ENCODE measurements at places on chromosomes 3 and 15.
A peak's percentile ranks its signal among the peaks of the same experiment; 100 is the strongest.

DNA sequence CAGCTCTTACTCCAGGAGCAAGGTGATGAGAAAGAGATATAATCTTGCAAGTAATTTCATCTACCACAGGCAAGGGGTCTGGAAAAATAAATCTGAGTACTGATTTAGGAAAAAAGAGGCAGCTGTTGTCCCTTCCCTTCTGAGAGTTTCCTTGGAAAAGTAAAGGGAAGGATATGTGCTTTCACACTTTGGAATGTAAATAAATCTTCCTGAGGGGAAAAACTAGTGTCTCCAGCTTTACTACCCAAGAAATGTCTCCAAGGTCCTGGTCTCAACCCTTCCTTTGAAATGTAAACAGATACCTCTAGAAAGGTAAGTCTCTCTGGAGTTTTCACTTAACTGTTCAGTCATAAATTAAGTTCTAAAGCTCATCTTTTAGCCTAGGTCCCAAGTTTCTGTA is 102.6 kb downstream of the DPH6 start:
- DNase-seq = no peak

- no peak for DNase-seq
Observed at GRCh38 chr3:37224879-37225278, 50.5 kb upstream of the LRRFIP2 start.

DNA sequence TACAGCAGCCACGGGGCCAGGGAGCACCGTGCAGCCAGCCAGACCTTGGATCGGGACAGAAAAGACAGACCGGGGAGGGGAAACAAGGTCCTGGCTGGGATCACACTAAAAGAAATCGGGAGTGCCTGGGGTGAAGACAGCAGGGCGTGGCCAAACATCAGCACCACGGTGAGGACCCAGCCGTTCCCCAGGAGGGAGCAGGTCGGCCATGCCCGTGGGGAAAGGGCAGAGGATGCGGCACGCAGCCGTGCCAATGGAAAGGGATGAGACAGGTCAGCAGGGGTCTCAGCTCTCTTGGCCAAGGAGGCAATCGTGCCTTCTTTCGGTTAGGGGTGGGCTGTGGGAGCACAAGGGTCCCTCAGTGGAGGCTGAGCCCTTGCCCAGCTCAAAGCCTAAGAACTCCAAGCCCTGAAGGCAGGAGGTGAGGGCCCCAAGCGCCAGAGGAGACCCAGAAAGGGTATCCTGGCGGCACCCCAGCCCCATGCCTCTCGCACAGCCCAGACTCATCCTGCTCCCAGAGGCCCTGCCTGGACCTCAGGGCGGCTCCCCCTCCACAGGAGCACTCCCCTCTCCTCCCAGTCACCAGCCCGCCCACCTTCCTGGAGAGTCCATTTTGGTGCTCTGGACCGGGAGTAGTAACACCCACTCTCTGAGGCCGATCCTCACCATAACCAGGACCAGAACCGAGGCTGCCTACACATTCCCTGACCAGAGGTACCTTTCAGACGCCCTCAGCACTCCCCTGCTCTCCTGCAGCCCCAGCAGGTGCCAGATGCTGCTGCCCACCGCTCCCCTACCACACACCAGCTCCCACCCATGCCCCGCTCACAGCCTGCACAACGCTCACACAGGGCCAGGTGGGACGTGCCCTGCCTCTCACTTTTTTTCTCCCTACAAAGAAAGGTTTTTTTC is 23.2 kb upstream of the OCA2 start:
- no peak for DNase-seq

DNA sequence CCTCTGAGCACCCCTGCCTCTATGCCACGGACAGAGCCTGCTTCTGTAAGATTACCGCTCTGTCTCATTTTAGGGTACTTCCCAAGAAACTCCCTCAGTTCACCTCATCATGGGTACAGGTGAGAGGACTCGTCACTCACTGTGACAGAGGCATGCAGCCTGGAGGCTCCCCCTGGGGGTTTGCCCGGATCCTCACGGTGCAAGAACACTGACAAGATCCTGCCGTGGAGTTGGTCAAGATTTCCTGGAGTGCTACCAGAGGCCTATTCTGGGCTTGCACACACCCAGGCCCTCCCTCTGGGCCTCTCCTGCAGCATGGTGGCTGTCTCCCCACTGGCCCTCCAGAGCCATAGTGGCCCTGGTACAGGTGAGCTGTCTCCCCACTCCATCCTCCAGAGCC is 103.1 kb upstream of the TNIK start:
- DNase-seq = no peak

DNA sequence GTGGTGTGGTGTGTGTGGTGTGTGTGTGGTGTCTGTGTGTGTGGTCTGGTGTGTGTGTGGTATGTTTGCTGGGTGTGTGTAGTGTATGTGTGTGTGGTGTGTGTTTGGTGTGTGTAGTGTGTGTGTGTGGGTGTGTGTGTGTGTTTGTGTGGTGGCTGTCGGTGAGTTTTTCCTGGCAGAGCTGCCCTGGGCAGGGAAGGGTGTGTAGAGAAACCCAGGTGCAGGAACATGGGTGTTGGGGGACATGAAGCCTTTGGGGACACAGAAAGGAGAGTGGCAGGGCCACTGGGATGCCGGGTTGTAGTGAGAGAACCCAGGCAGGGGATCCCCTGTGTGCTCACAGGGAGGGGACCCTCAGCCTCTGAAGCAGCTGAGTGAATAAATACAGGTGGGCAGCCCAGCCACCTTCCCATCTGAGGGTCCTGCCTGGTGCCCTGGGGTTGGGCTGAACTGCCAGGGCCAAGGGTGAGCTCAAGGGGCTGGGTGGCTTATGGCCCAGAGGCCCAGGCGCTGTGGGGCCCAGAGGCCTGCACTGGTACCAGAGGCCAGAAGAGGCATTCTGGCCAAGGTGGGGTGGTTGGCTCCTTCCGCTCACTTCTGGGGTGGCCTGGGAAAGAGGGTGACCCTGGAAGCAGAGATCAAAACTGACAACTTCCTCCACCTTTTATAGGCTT is 48.5 kb upstream of the CTSH start:
- DNase-seq = no peak

DNA sequence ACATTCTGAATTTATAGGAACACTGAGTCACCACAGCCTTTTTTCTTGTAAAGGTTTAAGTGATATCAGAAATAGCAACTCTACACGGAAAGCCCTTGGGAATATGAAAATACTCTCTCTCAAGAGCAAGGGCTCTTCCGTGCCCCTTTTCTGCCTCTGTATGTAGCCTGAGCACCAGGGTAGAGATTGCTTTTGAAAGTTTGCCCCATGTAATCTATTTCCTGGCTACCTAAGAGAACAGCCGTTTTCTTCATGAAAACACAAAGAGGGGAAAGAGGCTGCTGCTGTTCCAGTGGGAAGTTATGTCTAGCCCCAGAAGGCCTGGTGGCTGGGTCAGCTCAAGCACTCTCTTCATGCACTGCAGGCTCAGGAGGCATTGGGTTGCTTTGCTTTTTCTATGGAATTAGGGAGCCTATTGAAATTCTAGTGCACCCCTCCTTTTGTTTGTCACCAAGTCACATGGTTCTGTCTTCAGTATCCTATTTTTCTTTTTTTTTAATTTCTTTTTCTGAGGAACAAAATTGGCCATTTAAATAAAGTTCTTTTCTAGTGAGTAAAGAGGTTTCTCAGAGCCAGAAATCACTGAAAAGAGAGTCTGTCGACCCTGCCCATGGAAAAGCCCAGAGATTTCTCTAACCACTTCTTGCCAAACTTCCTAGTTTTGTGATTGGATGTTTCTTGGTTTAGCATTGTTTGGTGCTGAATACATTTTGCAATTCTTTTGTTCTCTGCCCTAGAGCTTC is 39.5 kb downstream of the TIGIT start:
- peak; percentile 7 for DNase-seq

- no peak for DNase-seq
Observed at GRCh38 chr3:94896994-94897393, 834.1 kb downstream of the NSUN3 start.

- no peak for DNase-seq
Observed at GRCh38 chr3:142945023-142945422, 18.5 kb downstream of the PAQR9 start.

DNA sequence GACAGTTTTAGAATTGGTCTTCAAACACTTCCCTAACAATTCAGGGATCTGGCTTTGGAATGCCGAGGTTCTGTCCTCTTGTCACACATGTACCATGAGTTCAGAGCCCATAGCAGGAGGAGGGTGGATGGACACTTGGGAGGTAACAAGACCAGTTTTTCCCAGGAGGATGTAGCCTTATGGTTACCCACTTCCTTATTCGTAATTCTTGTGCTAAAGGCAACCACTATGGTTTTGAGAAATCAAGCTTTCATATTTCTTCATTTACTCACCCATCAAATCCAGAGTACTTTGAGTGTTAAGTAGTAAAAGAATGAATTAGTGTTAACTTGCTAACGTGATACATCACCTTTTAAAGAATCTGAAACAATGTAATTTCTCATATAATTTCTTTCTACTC is 479.6 kb upstream of the ALCAM start:
- DNase-seq = no peak

GRCh38 chr15:64197425-64197824 is 34.6 kb upstream of the PPIB start:
- no peak for DNase-seq

DNA sequence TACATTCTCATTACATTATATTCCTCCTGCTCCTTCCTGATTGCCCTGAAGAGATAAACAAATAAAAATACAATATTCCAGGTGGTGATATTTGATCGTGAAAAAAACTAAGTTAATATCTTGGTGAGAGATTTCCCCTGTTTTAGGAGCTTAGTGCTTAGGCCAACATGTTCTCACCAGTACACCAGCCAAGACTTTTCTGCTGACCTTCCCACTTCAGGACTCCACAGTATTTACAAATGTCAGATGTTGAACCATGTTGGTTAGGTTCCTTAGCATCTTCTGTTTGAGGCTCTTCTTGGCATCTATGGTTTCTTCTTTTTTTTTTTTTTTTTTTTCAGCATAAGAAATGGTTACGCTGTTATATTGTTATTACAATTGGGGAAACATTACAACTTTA is 247.0 kb downstream of the IL5RA start:
- no peak for DNase-seq

DNA sequence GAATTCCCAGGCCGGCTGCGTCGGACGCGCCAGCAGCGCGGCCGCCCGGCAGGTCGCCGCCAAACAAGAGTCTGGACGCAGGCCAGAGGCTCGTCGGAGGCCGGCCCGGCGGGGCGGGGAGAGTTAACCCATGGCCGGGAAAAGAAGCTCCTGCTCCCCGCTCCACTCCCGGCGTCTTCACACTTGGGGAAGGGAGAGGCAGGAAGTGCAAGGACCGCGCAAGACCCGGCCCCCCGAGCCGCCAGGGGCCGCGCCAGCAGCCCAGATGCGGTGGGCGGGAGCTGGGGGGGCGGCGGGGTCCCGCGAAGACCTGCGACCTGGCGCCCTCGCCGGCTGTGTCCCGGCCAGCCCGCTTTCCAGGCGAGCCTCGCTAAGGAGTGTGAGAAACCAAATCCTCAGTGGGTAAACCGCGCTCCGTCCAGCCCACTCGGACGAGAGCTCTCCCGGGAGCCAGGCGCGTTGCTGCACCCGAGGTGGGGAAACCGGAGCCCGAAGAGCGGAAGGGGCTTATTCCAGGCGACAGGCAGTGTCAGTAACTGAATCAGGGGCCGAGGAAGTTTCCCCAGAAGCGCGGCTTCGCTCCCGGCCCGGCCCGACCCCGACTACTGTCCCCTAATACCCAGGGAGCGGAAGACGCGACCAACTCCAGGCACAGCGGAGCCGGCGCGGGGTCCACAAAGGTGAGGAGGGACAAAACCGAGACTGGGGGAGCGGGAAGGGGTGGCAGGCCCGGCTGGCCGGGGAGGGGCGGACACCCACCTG is 721 bp downstream of the ADAMTS7 start:
- peak; percentile 50 for DNase-seq

DNA sequence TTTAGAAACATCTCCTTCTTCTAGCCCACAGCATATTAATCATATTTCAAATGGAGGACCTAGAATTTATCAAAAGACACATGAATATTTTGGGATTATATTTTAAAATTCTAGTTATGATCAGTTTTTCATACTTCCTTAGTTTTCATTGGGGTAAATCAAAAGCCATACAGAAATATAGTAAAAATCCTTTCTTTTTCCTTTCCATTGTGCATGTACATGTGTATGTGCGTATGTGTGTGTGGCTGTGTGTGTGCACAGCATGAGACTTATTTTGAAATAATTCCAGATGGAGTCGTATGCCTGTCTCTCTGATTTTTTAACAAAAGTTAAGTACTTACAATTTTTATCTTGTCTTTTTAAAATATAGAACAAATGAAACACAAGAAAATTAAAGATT is 94.5 kb downstream of the ARPP21 start:
- DNase-seq = no peak

DNA sequence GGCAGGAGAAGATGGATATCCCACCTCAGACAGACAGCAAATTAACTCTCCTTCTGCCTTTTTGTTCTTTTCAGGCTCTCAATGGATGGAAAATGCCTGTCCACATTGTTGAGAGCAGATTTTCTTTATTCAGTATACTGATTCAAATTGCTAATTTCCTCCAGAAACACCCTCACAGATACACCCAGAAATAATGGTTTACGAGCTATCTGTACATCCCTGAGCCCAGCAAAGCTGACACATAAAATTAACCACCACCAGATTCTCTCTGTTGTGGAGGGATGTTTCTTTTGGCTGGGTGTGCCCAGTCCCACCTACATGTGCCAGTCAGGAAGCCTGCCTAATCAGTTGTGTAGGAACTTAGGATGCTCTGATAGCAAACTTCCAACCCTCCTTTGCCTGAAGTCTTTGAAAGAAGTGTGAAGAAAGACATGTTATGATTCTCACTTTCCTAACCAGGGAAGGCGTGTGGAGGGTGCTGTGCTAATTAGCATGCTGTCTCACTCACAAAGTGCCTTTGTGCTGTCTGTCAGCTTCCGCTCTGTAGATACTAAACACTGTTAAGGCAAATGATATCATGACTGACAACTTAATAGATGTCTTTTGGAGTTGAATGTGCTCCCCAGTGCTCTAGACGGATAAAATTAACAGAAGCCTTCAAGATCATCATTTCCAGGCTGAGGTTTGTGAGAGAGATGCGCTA is 208.5 kb downstream of the CLSTN2 start:
- no peak for DNase-seq

- peak; percentile 38 for DNase-seq
Observed at GRCh38 chr3:14340960-14341708, 61.3 kb upstream of the SLC6A6 start.

DNA sequence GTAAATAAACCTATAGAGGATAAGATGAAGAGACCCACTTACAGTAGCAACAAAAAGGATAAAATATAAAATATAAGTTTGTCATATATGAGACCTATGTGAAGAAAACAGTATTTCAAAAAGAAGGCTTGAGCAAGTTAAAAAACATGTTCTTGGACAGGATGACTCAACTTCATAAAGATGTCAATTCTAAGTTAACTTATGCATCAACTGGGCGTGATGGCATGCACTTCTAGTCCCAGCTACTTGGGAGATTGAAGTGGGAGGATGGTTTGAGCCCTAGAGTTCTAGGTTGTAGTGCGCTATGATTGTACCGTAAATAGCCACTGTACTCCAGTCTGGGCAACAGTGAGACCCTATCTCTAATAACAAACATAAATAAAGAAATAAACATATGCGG is 59.7 kb downstream of the PDCD6IP start:
- peak; percentile 67 for DNase-seq

DNA sequence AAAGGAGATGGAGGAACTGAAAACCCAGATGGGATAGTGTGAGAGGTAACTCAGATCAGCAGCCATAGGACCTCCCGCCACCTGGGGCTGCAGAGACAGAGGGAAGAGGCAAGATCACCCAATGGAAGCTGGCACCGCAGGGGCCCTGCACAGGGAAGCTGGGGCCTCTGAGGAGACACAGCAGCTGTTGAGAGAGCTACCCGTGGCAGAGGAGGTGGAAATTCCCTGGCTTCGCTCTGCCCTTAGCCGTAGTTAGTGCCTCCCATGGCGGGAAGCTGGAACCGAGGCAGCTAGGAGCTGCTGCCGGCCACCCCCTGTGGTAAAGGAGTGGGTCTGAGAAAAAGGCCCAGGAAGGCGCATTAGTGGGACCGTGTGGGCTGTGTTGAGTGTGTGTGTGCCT is 18.0 kb upstream of the PLXNA1 start:
- no peak for DNase-seq

Data from fibroblast of villous mesenchyme (primary cell).